NCI-H2171 (cell line): ENCODE measurements at places on chromosomes 1 and 21.

DNA sequence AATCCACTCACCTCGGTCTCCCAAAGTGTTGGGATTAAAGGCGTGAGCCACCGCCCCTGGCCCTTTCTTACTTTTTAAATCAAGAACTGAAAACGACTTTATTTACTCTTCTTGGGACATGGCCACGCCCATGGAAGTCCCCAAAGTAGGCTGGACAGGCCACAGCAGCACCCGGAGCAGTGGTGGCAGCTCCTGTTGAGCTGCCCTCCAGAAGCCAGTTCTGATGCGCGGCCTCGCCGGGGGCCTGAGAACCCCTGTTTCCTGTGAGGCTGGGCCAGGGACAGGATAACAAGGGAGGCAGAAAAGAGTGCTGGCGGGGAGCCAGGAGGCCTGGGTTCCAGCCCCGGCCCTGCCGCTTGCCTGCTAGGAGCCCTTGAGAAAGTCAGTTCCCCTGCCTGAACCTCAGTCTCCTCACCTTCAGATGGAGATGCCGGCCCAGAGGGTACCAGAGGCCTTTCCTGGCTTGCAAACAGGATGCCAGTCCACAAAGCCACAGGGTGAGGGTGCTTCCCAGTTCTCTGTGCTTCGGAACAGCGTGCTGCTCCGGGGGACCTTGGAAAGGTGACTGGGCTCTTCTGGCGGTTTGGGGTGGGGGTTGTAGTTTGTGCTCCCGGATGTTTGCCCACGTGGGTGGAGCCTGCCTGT, 59.4 kb downstream of the RUNX3 start:
- no peak for DNase-seq

GRCh38 chr1:52328615-52329014, 37.4 kb downstream of the CC2D1B start:
- DNase-seq, result no peak

DNA sequence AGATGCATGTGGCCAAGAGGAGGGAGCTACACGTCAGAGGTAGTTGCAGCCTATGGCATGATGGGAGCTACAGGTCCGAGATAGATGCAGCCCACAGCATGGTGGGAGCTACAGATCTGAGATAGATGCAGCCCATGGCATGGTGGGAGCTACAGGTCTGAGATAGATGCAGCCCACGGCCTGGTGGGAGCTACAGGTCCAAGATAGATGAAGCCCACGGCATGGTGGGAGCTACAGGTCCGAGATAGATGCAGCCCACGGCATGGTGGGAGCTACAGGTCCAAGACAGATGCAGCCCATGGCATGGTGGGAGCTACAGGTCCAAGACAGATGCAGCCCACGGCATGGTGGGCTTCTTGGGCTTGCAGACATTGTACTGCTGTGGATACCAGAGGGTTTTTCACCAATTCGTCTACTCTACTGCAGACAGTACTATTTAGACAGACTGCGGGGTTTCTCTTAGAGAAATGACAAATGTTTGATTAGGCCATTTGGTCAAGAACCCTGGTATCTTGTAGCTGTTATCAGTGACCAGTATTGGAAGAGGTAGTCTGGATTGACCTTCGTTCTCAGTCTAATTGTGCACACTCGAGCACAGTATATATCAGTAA, 127.4 kb downstream of the DHRS3 start:
- no peak for DNase-seq

DNA sequence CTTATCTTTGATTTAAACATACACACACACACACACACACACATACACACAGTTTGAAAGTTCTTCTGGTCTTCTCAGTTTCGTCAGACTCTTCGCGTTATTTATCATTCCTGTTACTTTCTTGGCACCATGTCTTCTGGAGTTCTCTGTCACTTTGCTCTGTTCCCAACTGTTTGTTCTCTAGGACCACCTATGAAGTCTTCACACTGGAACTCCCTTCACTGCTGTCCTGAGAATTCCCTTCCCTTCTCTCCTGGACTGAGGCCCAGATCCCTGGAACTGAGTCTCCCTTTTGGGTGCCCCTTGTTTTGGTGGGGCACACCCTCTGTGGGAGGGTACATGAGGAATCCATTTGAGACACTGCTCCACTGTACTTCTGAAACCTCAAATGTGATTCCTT, 30.5 kb downstream of the ALG14 start:
- no peak for DNase-seq

DNA sequence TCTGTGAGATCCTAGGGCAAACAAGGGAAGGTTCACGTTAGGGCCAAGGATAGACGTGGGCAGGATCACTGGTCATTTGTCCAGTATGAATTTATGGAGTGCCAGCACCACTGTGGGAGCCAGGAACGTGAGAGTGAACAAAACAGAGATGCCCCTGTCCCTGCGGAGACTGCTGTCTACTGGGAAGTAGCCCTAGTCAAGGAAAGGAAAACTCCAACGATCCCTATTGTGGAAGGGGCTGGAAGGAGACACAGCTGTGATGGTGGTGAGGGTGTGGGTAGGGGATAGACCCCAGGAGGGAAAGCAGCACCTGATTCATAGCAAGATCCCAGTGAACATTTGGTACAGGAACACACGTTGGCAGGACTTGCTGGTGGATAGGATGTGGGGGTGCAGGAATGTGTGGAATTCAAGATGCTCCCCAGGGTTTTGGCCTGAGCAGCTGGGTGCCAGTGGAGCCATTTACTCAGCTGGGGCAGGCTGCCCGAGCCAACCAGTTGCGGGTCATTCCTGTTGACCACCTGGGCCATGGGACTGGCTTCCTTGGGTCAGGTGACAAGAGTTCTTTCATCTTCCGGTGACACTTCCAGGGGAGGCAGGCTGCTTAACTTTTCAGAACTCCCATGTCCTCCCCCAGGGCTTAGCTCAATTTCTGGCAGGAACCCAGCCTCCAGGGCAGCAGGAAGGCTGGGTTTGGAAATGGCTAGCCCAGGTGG, 1.2 kb upstream of the ATP13A2 start:
- DNase-seq, result no peak

GRCh38 chr21:32544697-32545096, 40.6 kb downstream of the TCP10L start:
- DNase-seq, result no peak
